ENCODE measurements at places on chromosomes 16 and 17.

DNA sequence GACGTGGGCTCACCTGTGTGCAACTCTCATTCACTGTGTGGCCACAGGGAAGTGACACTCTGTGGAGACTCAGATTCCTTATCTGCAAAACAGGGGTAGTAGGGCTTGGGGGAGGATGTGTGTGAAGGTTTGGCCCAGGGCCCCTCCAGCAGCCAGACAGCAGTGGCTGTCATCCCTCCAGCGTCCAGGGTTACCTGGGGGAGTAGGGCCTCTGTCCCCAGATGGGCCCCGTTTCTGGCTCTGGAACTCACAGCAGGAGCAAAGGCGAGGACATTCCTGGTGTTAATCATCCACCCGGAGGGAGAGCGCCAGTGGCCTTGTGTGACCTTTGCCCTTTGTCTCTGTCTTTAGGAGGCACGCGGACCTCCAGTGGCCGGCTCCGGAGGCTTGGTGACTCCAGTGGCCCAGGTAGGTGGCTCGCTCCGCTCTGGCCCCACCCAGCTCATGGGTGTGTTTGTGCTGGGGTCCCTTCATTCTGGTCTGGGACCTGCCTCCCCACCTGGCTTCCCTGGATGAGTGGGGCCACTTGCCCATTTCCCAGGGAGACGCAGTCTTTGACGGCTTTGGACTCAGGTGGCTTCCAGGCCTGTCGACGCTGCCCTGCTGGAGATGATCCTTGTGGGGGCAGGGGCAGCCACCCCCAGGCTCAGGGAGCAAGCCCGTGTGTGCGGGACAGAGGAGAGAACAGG is 166.2 kb downstream of the SEC14L1 start:
- no peak for DNase-seq

- DNase-seq = no peak
These were observed 10.0 kb downstream of the SPOP start for GRCh38 chr17:49667854-49668253.

- DNase-seq = no peak
These were observed 5.4 kb downstream of the NDUFAF8 start for GRCh38 chr17:81244358-81245023.

- no peak for DNase-seq
These were observed 36.6 kb downstream of the TIMM22 start for GRCh38 chr17:1033503-1033902.

GRCh38 chr16:76164970-76165558 is 112.1 kb upstream of the CNTNAP4 start:
- no peak for DNase-seq

GRCh38 chr17:1228781-1229348 is 41.4 kb upstream of the BHLHA9 start:
- no peak for DNase-seq

- DNase-seq = no peak
These were observed 5.5 kb upstream of the SLC7A5 start for GRCh38 chr16:87874639-87875427.

GRCh38 chr16:83854420-83854819 is 44.5 kb upstream of the MLYCD start:
- DNase-seq = no peak
